Stimulated activated CD8-positive, alpha-beta memory T cell treated with anti-CD3 and anti-CD28 coated beads, Interleukin-15, amount 100 ng/mL, for 4 hours (primary cell): ENCODE measurements at places on chromosomes 3 and 15.

DNA sequence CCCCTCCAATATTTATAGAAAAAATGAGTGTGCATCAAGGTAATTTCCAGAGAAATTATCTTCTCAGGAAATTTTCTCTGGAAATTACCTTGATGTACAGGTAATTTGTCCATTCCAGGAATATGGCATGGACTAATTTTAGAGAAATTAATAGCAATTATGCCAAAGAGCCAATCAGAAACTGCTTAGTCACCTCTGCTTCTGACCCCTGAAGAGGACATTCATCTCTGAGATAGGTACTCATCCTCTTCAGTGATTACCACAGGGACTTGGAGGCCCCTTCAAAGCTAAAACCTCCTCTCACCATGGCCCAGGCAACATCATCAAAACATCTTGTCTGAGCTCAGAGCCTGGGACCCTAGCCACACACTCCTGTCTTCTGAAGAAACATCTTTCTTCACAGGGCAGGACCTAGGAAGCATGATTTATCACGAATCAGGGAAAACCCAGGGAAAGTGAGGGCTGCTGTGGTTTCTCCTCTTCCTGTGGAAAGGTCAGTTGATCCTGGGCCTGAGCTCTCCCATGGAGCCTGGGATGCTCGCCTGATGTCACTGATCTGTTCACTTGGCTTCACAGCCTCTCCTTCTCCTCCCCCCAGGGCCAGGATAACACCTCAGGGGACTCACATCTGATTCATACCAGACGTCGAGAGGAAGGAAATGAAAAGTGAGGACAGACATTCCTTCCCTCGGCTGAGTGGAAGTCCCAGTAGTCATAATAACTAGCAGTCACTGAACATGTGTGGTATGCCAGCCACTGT, 210.5 kb downstream of the DTWD1 start:
- no peak for DNase-seq

GRCh38 chr3:86869566-86869965, 121.4 kb downstream of the VGLL3 start:
- no peak for DNase-seq

GRCh38 chr3:107035176-107035575, 342.1 kb upstream of the CCDC54 start:
- no peak for DNase-seq

DNA sequence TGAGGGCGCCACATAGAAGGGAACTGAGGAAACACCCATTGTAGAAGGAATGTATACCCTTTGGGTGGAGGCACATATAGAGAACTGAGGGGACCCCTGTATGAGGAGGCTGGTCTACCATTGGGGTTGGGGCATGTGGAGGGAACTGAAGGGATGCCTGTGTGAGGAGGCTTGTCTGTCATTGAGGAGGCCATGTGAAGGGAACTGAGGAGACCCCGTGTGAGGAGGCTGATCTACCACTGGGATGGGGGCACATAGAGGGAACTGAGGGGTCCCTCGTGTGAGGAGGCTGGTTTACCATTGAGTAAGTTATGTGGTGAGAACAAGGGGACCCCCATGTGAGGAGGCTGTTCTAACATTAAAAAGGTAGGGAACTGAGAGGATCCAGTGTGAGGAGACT, 156.1 kb downstream of the FBLN2 start:
- no peak for DNase-seq

GRCh38 chr15:74889883-74890664, at the start of gene MPI:
MPI (plus strand) TSS chr15:74890042; CDS start chr15:74890074, 32 bp downstream.
- DNase-seq: peak; percentile 71

DNA sequence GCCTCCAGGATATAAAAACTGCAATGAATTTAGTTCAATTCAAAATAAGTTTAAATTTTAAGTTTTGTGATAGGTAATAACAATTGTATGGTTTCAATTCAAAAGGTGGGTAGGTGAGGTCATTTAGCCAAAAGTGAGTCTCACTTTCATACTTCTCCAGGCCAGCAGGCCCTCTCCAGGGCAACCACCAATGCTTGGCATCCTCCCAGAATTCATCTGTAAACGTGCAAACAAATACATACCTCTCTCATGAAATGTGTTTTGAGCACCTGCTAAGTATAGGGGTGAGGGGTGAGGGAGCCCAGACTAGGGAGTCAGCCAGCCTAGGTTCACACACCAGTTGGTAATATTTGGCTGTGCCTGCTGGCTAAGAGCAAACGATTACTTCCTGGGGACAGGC, 22.0 kb upstream of the RBSN start:
- DNase-seq: no peak

- DNase-seq: no peak
Observed at GRCh38 chr3:55489798-55490132, 2.7 kb upstream of the WNT5A start.

GRCh38 chr15:80475572-80475971, 71.4 kb downstream of the ARNT2 start:
- DNase-seq: no peak

DNA sequence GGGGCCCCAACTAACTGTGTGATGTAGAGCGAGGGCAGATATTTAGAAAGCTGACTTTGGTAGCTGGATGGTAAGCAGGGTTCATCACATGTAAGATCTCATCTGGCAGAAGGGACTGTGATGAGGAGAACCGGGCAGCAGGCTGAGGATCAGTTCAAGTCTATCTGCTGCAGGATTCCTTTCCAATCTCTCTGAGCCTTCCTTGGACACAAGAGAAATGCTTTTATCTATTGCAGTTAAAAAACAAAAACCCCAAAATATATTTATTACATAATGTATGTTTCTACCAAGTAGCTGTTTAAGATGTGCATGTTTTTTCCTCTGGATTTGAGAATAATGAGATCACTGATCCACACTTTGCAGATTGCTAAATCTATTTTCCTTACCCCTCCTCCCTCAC, 411.5 kb downstream of the RAP2B start:
- DNase-seq: no peak

DNA sequence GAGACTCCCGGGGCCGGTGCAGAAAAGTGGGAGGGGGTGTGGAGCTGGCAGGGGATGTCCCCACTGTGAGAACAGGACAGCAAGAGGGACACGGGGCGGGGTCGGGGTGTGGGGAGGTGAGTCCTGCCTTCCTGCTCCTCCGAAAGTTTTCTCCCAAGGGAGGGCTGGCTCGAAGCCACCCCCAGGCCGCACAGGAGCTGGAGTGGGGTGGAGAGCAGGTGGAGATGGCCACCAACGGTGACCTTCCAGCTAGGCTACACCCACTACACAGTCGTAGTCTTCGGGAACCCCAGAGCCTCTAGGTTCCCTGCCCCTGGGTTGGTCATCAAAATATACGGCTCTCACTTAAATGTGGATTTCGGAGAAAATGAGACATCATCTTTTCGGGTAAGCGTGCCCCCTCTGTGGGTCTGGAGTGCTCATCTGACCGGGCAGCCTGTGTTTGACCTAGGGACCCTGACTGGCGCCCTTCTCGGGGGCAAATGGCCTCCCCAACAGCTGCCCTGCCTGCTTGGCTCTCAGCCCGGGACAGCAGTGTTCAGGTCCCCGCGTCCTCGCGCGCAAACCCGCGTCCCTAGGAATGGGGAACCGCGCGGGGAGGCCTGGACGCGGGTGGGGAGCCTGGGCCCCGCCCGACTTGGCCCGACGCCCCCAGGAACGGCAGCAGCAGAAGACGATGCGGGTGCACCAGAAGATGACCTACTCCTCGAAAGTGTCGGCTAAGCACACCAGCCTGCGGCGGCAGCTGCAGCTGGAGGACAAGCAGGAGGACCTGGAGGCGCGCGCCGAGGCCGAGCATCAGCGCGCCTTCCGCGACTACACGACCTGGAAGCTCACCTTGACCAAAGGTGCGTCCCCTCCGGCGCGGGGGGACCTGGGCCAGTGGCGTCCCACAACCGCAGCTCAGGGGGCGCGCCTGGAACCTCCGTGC, 21.2 kb downstream of the CFAP100 start:
- DNase-seq: no peak

DNA sequence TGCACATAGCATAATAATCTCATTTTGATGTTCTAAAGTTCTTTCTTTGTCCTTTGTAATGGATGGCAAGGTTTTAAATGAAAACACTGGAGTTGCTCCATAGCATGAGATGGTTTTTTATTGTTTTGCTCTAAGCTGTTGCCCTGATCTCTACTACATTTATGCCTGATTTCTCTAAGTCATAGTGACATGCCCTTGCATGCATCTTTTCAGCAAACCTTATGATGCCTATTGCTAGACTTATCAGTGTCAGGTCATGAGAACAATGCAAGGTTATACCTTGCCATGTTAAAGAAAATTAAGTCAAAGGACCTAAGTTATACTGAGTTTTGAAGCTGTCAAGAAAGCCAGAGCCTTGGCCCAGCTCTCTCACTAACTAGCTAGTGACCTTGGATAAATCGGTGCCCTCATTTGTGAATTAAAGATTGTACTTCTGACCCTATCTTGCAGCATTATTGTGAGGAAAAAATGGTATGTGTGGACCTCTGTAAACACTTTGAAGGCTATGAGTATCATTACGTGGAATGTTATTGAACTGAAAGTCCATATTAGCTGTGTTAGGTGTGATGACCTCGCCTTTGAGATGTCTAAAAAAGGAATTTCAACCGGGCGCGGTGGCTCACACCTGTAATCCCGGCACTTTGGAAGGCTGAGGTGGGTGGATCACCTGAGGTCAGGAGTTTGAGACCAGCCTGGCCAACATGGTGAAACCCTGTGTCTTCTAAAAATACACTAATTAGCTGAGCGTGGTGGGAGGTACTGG, 256.4 kb upstream of the UBE2E1 start:
- no peak for DNase-seq

DNA sequence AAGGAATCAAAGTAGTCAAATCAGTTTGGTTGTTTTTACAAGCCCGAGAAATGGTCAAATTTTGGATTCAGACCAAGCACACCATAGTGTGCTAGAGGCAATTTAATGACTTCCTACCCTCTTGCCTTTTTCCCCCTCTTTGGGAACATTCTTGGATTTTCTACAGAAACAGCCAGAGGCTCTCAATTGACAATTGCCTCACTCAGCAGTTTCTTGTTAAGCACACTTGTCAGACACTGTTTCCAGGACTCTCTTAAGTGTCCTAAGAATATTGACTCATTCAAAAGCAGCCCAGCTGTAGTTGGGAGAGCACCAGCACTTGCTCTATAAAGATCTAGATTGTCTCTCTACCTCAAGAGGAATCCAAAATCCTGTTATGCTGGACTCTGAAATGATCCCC, 1.5 kb upstream of the SLC35G2 start:
- DNase-seq: no peak

- DNase-seq: no peak
Observed at GRCh38 chr3:87246662-87247429, 19.7 kb downstream of the CHMP2B start.
